ENCODE measurements at places on chromosomes 1 and 21.

DNA sequence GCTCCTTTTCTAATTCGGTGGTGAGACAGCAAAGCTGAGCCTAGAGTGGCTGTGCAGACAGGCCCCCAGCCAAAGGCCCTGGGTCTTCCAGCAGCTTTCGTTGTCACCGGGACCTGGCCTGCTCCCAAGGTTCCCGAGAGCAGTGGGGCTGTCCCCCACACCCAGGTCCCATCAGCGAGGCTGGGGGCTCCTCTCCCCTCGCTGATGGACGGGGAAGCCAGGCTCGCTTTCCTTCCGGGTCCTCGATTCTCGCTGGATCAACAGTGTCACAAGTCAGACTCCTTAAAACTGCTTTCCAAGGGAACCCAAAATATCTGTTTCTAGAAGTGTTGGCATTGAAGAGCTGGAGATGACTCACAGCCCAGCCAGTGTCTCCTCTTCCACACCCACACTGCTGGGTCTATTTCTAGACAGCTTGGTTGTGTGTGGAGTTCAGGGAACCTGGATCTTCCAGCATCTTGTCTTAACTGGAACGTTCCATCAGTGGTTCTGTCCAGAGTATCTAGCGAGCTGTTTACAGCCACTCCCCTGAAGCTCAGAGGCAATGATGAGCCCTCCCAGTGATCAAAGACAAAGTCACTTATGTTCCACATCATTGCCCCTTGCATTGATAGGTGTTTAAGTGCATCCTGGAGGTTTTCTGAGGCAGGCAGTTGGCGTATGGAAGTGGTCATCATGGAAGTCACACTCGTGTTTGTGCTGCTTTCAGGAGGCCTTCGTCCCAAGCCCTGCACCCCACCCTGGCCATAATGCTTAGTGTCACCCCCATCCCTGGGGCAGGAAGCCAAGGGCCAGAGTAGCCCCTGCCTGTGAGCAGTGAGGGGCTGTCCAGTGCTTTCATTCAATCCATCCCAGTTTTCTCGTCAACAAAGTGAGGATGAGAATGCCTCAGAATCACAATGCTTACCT lies 35.2 kb downstream of the RRP1 start:
- peak; percentile 81 for DNase-seq

DNA sequence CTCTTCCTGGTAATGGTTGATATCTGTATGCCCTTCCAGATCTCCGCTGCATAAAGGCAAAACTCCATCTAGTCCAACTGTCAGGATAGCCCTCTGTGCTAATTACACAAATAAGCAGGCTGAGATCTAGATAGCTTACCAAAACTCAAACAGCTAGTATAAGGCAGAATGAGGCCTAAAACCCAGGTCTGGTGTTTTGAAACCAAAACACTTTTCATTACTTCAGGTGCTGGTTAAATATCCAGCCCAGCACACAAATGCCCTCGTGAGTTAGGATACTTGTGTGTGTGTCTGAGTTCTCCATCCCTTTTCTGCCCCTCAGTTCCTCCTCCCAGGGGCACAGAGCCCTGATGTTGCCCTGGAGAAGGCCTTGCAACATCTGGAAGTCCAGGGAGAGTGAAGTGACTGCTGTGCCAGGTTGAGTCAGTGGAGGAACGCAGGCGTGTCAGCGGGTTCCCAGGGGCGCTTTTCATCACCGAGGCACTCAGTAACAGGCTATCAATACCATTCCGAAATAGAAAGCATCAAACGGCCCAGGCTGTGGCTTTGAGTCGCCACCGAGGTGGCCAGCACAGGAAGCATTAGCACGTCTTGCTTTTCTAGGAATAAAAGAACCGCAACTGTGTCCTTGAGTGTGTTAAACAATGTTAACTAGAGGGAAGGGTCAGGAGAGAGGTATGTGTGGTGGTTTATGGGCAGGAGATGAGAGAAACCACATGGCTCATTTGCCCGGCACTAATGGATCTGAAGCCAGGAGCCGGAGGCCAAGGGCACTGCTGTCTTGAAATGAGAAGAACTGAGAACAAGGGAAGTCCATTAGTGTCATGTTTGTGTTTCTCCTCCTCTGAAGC lies 90.7 kb upstream of the WLS start:
- no peak for DNase-seq

DNA sequence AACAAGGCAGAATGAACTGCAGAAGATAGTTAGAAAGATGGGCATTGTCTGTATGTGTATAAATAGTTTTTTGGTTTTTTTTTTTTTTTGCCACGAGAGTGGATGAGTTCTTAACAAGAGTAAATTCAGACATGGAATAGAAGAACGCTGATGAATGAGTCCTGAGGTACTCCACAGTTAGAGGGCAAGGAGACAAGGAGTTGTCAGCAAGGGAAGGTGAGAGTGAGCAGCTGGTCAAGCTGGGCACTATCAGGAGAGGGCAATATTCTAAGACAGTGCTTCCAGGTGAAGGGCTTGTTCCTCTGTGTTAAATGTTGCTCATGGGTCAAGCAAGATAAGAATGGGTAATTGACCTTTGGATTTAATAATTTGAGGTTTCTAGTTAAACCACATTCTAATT lies 138.6 kb upstream of the FAM78B start:
- DNase-seq: no peak

DNA sequence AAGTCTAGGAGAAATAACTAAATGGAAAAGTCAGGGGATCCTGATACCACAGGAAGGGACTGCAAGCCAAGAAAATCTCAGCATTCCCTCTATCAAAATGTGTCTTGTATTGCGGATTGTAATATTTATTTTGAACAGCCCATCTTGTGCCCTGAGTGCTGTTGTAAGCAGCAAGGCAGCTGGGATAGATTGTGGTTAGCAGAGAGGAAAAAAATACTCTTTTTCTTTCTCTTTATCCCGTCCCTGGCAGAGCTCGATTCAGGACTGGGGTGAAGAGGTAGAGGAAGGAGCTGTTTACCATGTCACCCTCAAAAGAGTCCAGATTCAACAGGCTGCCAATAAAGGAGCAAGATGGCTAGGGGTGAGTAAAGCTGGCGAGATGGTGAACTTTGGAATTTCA lies 1.2 kb downstream of the RGL1 start:
- peak; percentile 12 for DNase-seq

DNA sequence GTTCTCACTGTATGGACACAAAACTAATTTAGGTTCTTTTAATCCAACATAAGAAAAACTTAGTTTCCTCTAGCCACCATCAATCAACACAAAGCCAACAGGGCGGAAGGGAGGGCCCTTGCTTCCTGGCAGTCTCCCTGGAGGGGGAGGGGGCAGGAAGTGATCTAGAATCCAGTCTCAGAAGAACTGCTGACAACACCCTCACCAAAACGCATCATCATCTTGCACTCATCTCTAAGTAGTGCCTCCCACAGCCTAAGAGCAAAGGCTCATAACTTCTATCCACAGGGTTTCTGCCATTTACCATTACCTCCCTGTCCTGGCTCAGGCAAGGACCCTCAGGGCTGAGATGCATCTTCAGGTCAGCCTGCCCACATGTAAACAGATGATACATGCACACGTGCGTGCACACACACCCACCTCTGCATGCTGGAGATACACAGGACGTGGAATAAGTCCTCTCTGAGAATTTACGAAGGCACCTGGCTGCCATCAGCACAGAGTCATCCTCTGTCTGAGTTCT lies 20.5 kb downstream of the HIVEP3 start:
- DNase-seq: peak; percentile 31

DNA sequence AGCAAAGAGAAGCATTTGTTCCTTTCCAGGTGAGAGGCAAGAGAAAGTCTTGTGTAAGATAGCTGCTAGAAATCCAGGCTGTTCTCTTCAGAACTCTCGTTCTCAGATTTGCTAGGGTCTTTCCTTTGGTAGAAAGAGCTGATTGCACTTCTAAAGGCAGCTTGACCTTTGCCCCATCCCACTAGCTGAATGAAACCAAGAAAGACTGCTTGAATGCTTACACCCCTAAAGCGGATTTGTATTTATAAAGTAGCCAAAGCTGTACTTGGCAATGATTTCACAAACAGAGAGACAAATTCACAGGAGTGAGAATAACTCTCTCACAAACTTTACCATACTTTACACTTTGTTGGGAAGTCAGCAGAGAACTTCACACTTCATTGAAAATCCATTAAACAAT lies 424.1 kb downstream of the TTLL7 start:
- no peak for DNase-seq
